ENCODE measurements at places on chromosomes 2 and 18. TPM values are rescaled to one million over a fixed set of nuclear protein-coding genes. Genes with fewer than 3 reads are reported as not detected.

Gene STK11IP
- 24.4 TPM for total RNA-seq

Gene IL36A
- total RNA-seq, result not detected

Gene CYP27A1
- total RNA-seq, result 3.4 TPM

Gene NEU2
- not detected for total RNA-seq

Gene TUBA4B
- total RNA-seq, result not detected

Gene DYSF
- 1.6 TPM for total RNA-seq

Gene CAPN13
- 0.31 TPM for total RNA-seq

Gene FAM117B
- total RNA-seq, result 51.6 TPM

Gene LYG1
- 1.6 TPM for total RNA-seq

Gene PPP1R1C
- total RNA-seq, result 0.94 TPM

Gene FZD7
- total RNA-seq, result 7.2 TPM

Gene FAM228A
- total RNA-seq, result 9.4 TPM

Gene NAPG
- total RNA-seq, result 90.5 TPM

Gene PLGLB2
- 5.9 TPM for total RNA-seq

Gene IL18RAP
- not detected for total RNA-seq

Gene SLC9A4
- total RNA-seq, result 0.63 TPM
